ENCODE measurements at places on chromosomes 16 and 17.

DNA sequence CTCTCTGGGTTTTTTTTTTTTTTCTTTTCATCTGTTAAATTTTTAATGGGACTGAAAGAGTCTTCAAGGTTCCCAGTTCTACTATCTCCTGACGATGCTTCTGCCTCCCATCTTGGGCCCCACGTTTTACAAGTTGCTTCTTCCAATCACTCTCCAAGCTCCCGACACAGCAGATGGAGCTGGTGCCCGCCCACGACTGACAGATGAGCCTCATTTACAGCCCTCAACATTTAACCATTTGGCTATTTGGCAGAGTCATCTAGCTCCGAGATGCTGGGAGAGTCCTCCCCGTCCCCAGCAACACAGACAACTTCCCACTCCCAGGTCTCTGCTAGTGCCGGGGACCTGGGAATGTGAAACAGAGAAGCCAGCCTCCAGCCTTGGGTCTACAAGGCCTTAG, 276.9 kb downstream of the SHISA9 start:
- no peak for DNase-seq

DNA sequence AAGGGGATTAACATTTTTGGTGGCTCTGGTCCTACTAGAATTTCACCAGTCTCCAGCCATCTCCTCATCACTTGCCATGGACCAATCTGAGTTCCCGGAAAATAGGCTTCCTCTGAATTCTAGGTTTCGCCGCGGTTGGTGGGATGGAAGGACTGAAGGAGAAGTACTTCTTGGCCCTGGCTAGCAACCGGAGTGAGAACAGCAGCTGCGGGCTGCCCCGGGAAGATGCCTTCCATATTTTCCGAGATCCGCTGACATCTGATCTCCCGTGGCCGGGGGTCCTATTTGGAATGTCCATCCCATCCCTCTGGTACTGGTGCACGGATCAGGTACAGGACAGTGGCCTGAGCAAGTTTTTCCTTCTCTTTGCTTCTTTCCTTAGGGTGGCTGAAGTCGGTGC, 45.0 kb downstream of the SLC5A11 start:
- no peak for DNase-seq

DNA sequence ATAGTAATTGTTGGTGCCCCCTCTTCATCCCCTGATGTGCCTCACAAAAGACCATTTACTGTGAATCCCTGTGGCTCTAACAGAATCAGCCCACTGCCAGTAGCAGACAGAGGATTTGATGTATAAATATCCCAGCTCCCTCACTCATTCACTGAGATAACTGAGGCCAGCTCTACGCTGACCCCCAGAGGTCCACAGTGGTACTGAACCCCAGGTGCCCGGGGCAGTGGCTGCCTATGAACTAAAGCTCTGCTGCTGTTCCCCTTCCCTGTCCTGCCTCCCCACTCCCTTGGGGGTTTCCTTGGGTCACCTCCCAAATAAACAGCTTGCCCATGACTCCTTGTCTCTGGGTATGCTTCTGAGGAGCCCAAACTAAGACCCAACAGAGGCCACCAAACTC, 295.8 kb downstream of the FOXL1 start:
- DNase-seq, result no peak

DNA sequence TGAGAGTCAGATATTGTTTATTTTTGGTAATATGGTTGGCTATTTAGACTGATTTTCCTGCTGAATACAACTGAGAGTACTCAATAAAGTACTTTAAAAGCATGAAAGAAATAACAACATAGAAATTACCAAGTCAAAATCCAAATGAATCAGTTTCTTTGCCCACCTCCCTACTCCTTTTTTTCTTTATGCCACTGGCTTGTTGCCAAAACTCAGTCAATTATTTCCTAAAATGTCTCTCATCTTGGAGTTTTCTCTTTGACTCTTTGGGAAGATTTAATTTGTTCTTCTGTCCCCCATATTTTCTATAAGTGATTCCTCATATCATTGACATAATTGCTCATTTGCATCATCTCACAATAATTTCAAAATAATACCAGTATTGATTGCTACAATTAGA, 2.6 kb upstream of the OMG start:
- no peak for DNase-seq

DNA sequence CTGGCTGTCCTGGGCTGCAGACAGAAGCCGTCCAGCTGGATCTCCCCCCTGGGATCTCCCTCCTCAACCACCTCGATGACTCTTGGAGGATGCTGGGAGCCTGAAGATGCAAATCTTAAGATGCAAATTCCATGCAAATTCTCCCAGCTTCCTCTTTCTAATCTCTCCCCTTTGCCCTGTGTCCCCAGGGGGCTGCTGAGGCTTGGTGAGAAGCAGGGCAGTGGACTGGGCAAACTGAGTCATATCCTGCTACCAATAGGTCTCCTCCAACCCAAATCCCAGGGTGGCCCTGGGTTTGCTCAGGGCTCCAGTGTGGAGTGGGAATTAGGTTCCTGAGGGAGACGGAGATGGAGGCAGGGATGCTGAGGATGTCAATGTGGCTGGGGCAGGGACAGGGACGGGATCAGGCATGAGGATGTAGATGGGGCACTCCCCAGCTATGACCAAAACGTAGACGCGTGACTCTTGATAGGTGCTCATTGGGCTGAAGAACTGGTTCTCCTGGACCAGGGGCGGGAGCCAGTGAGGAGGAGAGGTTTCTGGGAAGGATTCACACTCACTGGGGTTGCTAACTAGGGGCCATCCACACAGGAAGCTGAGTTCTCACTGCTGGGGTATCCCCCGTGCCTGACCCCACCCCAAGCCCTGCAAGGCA, 3.6 kb upstream of the ALOX12B start:
- no peak for DNase-seq

- no peak for DNase-seq
These were observed 2.8 kb downstream of the TMC8 start for GRCh38 chr17:78133179-78133951.

DNA sequence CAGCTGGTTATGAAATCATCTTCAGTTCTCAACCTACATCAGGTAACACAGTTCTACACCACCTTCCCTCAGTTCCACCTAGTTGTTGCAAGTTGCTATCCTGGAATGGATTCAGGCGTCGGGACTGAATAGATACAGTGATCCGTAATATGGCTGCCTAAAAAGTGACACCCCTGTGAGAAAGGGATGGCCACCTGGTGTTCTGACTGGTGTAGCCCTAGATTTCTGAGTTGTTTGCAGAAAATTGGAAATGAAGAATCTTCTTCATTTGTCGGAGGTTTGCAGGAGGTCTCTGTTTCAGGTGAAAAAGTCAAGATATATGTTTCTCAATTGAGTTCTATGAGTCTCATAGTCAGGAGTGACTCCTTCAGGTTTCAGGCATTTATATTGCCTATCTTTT, 225.8 kb upstream of the ELAC2 start:
- no peak for DNase-seq

- no peak for DNase-seq
These were observed 1.7 kb downstream of the VTN start for GRCh38 chr17:28368306-28368831.

GRCh38 chr16:6206080-6206479, 1108.5 kb upstream of the EEF2KMT start:
- DNase-seq, result no peak

GRCh38 chr17:80145076-80146075, 1.6 kb downstream of the EIF4A3 start:
- DNase-seq, result no peak

DNA sequence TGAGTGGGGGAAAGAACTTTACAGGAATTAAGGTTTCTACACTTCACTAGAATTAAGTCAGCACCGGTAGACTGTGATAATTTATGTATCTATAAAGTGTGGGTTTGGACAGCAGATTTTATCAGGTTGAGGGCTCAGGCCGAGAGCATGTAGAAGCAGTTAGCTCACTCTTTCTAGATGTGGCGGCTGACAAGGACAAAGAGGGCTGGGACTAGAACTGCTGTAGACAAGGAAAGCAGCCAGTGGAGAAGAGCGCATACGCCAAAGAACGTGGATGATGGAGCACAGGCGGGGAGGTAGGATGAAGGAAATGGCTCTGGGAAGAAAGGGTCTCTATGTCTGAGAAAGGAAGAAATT, 504 bp upstream of the GOSR1 start:
- no peak for DNase-seq

DNA sequence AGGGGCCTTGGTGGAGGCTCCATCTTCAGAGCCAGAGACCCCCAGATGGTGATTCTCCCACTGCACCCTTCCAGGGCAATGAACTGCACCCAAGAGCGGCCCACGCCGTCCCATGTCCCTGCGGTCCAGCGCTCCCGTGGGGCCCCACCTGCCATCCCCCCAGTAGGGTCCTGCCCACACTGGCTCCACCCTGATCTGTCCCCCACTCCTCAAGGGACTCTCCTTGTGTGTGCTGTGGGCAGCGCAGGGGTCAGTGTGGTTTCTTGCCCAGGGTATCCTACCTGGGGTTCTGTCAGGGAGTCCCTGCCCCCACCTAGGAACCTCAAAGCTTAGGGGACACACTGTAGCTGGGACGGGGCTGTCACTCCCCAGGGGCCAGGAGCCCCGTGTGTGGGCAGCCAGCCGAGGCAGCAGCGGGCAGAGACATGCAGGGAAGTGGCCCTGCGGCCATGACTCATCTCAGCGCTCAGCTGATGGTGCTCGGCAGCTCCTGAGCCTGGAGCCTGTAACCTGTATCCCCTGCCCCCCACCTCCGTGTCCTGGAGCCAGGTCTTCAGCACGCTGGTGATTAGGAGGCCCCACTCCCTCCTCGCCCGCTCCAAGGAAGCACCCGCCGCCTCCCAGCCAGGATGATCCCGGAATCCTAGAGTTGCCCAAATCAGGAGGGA, 35.7 kb upstream of the SSTR5 start:
- no peak for DNase-seq

GRCh38 chr17:4766723-4767122, 5.0 kb upstream of the TM4SF5 start:
- DNase-seq, result no peak

DNA sequence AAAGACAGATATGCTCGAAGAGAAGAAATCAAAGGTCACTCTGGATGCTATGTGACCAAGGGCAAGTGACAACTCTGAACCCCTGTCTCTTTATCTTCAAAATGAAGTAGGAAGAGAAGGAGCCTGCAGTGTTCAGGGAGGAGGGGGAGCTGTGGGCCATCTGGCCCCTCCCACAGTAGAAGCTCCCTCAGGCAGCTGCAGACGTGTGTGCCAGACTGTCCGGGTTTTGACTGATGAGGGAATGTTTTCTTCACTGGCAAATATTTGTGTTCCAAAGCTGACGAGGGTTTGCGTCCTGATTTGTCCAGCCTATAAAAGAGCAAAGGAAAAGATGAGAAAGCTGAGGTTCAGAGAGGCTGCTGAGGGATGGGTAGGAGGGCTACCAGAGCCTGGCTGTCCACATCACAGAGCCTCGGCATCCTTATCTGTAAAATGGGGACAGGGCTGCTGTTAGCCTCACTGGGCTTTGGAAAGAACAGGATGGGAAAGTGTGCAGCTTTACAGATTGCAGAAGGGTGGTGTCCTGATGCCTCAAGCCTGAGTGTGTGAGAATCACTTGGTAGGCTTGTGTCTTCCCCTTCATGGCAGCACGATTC, 1.8 kb upstream of the GINS2 start:
- no peak for DNase-seq

- no peak for DNase-seq
These were observed 619 bp upstream of the TMEM92 start for GRCh38 chr17:50273654-50274040.

DNA sequence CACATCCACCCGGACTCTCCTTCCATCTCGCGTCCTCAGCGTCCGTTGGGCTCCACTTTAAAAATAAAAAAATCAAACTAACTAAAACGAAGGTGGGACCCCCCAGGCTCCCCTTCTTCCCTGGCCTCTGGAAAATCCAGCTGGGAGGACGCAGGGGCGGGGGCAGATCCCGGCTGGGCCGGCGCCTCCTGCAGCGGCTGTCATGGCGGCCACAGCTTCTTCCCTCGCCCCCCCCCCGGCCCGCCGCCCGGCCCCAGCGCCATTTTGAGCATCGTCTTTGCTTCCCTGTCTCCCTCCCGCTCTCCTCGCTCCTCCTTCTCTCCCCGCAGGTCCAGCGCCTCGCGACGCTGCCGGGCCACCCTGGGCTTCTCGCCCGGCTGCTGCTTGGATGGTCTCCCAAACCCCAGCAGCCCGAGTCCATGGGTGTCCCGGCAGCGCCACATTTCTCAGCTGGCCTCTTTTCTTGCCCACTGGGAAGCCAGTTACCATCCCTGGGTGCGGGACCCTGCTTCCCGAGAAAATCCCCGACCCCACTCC, 3.3 kb downstream of the HOXB2 start:
- DNase-seq, result no peak

DNA sequence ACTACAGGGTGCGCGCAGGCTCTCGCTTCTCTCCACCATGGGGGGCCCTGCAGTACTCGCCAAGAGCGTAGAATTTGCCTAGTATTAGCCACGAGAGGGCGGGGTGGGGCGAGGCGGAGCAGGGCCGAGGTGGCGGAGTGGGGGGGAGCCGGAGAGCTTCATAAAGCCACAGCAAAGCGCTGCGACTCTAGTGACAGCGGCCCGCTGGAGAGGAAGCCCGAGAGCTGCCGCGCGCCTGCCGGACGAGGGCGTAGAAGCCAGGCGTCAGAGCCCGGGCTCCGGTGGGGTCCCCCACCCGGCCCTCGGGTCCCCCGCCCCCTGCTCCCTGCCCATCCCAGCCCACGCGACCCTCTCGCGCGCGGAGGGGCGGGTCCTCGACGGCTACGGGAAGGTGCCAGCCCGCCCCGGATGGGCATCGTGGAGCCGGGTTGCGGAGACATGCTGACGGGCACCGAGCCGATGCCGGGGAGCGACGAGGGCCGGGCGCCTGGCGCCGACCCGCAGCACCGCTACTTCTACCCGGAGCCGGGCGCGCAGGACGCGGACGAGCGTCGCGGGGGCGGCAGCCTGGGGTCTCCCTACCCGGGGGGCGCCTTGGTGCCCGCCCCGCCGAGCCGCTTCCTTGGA, at the start of gene TBX21:
Gene TBX21, plus strand, starts transcription at position 190 of the 627 bp plus-strand sequence. Its CDS starts 219 bp downstream, at position 409.
- peak; percentile 79 for DNase-seq

GRCh38 chr16:68255712-68256111, 8.6 kb upstream of the SLC7A6 start:
- DNase-seq, result no peak

GRCh38 chr17:81030741-81031565, 4.0 kb upstream of the BAIAP2 start:
- DNase-seq, result no peak

- no peak for DNase-seq
These were observed 46.3 kb downstream of the RMI2 start for GRCh38 chr16:11391576-11391975.

DNA sequence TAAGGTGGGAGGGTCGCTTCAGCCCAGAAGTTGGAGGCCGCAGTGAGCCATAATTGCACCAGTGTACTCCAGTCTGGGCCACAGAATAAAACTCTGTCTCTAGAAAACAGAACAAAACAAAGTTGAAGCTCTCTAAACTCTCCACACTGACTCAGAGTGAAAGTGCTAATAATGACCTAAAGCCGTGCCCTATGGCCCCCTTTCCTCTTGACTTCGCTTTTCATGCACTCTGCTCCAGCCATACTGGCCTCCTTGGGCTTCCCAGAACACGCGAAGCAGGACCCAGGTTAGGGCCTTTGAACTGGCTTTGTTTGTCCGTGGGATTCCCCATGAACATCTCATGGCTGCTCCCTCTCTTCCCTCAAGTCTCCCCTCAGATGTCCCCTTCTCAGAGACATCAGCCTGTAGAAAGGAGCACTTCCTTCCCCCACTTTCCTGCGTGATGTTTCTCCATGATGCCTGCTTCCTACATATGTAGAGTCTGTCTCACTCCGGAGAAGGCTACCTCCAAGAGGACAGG, 18.6 kb upstream of the SPN start:
- DNase-seq, result no peak
